ENCODE measurements at places on chromosomes 5 and 9.

GRCh38 chr5:137122075-137122474 lies 377.1 kb downstream of the SPOCK1 start:
- no peak for DNase-seq

DNA sequence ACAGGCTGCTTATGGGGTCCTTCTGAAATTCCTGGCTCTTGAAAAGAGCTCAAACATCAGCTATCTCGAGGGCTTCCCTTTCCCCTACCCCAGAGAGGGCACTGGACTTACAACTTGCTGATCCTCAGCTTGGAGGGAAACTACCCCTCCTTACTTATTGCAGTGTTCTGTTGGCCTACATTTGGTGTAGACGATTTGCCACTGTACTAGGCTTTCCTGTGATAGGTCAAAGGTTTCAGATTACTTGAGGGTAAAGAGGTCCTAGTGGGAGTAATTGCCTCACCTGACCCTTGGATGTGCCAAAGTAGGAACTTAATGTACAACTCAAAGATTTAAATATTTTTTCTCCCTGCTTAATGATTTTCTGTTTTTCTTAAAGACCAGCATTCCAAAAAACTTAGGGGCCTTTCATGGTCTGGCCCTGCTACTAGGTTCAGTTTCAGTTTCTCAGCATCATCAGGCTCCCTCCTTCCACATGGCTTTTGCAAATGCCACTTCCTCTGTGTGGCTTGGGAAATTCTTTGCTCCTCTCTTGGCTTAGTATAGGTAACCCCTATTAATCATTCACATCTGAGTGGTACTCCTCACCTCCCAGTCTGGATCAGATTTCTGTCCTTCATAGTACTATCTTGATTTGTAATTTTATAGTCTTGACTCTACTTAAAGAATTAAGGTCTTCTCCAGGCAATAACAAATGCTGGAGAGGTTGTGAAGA lies 32.4 kb downstream of the CYSTM1 start:
- DNase-seq: no peak

GRCh38 chr5:60806591-60807243 lies 37.4 kb downstream of the ELOVL7 start:
- no peak for DNase-seq

- DNase-seq: no peak
Measured at GRCh38 chr5:121251954-121252353, 599.7 kb upstream of the FTMT start.

DNA sequence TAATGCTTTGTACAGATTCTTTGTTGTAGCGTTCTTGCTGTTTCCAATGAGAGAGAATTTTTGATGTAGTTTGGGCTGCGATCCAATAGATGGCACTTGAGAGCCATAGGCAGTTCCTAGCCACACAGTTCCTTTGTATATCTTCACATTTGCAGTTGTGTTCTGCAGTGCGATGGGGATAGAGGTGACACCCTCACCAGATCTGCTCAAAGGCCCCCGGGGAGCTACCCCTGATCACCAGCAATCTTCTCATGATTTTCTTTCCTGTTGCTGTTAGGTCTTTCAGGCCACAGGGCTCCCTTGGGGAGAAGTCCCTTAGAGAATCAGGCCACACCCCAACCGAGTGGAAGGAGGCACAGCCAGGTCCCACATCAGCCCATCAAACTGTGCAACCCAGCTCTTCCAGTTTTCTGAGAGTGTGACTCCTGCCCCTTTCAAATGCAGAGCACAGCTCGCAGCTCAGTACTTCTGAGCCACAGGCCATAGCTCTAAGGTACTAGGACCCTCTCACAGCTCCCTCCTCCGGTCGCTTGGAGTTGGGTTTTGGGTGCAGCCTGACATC lies 353.7 kb downstream of the SLCO4C1 start:
- no peak for DNase-seq

DNA sequence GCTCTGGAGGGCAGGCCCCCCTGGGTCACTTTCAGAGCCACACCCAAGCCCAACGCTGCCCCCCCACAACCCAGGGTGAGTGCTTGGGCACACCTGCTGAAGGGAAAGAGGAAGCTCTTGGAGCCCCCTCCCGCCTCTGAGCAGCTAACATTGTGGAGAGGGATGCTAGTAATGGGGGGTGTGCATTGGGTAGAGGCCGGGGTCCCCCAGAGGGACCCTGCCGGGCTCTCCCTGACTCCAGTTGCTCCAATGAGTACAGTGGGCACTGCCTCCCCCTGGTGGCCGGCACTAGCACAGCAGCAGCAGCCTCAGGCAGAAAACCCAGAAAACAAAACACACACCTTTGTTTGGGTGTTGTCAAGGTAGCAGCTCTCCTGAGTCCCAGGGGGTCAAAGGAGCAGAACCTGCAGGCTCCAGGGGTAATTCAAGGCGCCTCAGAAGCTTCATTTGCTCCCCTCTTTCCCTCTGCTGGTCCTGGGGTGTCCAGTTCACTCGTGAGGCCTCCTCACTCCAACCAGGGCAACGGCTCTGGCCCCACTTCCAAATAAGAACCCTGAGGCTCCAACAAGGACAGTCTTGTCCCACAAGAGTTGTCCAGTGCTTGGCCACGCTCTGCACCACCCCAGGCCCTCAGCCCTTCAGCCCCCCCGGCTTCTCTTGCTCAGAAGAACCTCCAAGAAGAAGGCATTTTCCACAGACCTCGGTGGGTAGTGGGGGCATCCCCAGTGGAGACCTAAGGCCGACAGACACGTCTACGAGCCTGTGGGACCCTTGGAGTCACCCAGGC lies 16.1 kb downstream of the GBGT1 start:
- peak; percentile 88 for DNase-seq

- DNase-seq: no peak
Measured at GRCh38 chr9:98071737-98072136, 15.2 kb downstream of the NANS start.

DNA sequence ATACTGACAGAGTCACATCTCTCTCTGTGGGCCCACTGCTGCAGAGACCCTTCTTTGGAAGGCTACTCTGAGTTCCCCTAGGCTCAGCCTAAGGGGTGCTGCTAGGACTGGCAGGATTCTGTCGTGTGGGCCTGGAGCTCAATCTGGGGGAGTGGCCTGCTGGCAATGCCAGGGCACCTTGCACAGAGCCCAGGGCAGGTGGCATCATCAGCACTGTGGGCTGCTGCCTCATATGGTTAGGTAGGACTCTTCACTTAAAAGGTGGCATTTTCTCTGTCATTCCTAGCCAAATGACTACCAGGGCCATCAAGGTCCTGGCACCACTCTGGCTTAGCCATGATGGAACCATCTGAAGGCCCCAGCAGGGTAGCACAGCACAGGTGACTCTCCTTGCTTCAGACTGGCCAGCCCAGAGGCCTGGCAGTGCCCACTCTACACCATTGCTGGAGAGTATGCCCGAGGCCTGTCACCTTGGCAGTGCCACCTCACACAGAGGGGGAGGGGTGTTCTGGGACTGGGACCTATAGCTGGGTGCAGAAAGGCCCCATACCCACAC lies 21.9 kb downstream of the PITX1 start:
- no peak for DNase-seq

GRCh38 chr5:38257308-38258041 lies 884 bp upstream of the EGFLAM start:
- DNase-seq: no peak

DNA sequence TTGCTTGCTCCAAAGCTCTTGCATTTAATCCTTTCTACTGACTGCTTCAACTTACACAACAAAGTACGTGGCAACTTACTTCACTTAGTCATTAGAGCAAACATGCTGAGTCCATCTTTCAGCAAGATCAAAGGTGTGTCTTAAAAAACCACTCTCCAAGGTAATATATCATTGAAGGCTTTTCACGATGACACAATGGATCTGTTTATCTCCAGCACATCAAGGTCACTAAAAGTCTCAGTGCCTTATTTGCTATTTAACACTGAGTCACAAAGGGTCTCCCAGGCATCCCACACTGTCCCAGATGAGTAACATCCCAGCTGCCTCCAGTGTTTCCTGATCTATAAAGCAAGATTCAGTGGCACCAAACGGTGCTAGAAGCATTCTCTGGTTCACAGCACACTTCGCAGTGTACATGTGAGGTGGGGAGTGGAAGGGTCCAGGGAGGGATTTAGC lies 3.7 kb upstream of the CLK4 start:
- DNase-seq: no peak
